Renal cortex interstitium (tissue), 15 donors: ENCODE measurements at places on chromosomes 4 and X. TPM values are rescaled to one million over a fixed set of nuclear protein-coding genes. Genes with fewer than 3 reads are reported as not detected.

DNA sequence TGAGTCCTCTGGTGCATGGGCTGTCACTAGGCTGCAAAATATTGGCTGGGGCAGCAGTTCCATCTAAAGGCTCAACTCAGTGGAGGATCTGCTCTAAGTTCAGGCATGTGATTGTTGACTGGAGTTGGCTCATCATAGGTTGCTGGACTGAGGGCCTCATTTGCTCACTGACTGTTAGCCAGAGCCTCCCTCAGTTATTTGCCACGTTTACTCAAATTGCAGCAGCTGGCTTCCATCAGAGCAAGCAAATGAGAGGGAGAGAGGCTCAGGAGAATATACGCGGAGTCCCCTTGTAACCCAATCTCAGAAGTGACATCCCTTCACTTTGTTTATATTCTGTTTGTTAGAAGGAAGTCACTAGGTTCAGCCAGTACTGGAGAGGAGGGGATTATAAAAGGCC is 54.1 kb downstream of the BMP3 start:
- peak; percentile 47 for DNase-seq

DNA sequence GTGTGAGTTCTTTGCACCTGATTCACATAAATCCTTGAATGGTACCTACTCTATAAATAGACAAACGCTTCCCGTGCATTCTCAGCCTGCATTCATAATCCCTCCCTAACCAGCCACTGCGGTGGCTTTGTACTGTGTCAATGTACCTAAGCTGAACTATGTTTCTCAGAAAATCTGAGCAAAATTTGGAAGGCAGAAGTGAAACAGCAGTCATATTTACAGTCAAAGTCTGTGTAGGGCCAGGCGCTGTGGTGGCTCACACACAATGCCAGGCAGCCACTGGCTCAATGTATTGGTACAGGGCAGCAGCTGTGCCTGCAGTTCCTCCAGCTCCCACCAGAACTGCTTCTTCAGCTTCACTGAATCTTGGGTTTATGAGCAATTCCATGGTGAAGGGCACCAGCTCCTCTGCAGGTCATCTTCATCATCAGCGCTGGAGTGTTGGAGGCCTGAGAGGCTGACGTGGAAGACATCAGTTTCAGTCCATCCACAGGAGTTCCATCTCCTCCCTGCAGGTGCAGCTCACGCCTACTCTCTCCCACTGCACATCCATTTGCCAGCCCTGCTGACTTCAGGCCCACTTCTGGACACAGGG is 32.3 kb upstream of the IRF2 start:
- DNase-seq: no peak

DNA sequence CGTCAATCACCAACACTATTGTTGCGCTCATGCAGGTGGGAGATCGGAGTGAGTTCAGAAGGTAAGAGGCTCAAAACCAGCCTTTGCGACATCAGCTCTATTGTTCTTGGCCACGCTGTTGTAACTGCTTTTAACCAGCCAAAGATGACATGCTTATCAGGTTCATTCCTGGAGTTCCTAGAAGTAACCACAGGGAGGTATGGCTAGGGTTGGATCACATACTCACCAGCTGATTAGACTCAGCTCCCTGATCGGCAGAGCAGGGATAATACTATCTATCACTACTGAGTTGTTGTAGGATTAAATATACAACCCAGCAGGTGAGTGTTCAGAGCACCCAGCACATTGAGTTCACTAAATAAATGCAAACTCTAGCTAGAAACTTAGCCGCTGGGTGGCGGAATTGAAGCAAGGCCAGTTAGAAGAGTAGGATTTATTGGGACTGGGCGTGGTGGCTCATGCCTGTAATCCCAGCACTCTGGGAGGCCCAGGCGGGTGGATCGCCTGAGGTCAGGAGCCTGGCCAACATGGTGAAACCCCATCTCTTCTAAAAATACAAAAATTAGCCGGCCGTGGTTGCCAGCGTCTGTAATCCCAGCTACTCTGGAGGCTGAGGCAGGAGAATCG is 12.4 kb downstream of the SLC34A2 start:
- DNase-seq: no peak

GRCh38 chr4:52172166-52172565 is 121.1 kb downstream of the SPATA18 start:
- DNase-seq: no peak

DNA sequence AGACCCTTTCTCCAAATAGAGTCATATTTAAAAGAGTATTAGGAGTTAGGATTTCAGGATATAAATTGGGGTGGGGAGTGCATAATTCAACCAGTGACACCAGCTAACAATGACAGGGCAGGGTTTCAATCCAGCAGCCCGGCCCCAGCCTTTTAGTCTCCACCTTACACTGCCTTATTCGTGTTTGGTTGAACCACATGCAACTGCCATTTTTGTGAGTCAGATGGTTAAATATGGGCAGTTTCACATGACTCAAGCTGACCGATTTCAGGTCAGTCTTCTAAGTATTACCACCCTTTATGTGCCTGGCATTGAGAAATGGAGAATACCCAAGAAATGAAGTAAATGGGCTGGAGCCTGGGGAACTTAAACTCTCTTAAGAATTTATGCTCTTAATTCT is 102.8 kb downstream of the STOX2 start:
- DNase-seq: no peak

DNA sequence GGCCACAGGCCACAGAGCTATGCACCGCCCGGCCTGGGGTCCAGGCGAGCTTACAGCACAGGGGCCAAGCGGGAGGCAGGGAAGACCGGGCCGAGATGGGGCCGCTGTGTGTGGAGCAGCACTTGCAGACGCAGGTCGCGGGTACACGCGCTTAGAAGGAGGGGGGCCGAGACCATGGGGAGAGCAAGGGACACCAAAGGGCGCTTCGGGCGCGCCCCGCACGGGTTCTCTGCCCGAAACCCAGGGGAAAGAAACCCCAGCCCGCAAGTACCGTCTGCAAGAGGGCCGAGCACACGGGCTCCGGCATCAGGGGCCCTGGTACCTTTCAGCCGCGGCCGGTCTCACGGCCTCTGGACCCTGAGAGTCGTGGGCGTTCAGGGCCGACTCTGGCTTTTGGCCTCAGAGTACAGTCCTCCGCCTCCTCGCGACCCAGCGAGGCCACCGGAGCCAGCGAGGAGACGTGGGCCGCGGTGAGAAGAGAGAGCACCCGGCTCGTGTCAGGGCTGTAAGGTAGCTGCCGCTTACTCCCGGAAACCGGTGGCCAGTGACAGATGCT is 342 bp downstream of the EOLA2 start:
- DNase-seq: no peak

DNA sequence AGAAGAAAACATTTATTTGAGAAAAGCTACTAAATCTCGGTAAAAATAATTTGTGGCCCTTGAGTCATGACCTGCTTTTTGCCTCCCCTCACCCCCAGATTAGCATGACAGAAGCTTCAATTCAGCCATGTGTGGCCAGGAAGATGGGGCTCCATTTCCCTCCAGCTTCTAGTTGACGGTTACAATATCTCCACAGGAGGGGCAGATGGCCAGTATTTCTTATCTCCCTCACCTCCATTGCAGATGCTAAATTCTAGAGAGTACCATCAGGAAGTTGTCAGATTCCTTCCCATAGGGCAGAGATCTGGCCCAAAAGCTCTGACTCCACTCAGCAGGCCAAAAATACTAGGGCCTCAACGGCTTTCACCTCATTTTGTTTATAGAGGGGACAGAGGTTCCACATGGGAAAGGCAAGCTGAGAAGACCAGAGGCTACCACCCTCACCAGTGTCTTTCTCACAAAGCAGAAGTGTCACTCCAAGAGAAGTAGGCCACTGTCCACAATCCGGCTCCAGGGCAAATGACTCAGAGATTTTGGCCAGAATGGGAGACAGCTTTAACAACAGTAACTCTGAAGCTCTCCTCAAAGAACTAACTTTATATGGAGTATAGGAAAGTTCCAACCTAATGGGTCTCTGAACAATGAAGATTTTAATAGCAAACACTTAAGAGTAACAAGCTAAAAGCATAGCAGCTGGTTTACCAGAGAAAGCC is 108.3 kb downstream of the TBC1D19 start:
- no peak for DNase-seq

GRCh38 chrX:2767631-2768455 is 16.0 kb downstream of the XG start:
- no peak for DNase-seq

GRCh38 chrX:42247241-42247640 is 323.9 kb upstream of the CASK start:
- DNase-seq: no peak

Gene SAGE1
- polyA plus RNA-seq: not detected

Gene CSAG2
- polyA plus RNA-seq: not detected

DNA sequence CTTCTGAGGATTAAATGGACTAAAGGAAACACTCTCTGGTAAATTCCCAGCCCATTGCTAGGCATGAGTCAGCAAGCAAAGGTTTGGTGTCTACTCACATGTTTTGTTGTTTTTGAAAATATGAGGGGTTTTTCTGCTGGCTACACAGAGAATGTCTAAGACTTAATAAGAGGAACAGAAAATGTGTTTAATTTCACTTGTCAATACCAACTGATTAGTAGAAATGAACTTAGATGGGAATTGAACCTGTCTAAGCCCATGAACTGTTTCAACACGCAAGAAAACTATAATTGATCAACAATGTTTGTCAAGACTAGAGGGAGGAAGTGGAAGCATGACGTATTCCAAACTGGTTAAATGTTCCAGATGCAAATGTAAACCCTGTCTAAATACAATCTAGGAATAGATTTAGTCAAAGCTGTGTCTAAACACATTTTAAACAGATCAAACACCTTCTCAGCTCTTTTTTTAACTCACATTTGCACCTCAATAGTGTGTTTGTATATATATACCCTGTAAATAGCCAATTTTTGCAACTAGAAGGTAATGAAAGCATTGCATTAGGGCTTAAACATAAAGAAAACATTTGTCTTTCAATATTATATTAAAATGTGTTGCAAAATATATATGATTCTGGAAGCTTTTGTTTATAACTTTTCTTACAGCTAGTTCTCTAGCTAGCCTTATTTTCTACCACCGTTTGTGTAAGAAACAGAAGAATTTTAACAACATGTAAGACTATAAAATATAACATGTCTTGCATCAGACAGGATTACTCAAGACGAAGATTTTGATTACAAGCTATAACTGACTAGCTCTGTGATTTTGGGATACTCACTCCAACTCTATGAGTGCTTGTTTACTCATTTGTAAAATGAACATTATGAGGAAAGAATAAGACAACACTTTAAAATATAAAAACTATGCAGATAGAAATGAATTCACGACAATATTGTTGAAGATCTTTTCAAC is 607.8 kb downstream of the FSTL5 start:
- DNase-seq: no peak

Gene MAGEA11
- not detected for polyA plus RNA-seq

DNA sequence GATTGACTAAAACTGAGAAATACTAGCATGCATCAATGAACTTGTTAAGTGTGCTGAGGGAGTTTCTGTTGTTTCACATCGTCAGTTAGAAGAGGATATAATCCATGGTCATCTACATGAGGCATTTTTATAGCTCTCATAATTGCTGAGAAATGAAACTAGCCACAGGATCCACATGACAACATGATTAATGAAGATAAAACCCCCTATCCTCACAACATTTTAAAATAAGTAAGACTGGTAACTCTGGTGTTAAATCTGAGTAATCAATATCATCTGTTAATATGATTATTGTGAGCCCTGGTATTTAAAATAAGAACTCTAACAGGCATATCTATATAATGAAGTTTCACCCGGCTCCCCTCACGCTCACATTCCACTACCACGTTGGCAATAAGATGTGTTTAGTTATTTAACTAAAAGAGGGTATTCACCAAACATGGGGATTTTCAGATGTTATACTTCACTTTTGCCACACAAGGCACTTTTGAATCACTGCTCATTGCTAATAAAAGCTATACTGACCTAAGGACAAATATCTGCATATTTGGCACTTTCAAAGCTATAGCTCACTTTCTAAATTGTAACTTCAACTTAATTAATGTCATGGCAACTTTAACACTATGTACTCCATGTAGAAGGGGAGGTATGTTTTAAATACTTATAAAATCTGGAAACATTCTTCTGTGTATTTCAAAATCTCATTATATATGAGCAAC is 6.7 kb downstream of the UNC5C start:
- DNase-seq: no peak

DNA sequence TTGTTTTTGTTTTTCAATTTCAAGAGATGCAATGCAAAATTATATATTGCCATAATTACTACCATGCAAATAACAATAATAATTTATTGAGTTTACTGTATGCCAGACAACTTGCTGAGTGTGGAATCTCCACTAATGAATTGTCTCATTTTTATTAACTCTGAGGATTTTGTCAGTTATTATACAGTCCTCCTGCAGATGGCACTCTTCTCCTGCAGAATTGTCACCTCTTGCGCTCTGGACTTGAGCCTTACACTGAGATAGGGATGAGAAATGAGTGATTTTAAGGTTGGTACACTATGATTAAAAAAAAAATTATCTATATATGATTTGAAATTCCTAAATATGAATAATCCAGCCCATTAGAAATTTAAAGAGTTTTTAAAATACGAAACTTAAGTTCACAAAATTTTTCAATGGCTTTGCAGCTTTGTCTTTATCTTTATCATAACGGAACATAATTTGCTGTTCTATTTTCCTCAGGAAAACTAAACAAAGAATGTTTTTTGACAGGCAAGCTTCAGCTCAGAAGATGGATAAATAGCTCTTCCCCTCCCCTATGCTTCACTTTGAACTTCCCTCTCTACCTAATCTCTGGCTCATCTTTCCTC is 12.7 kb upstream of the PAQR3 start:
- no peak for DNase-seq

- DNase-seq: no peak
These were observed 237.8 kb upstream of the JADE1 start for GRCh38 chr4:128571747-128572146.

Gene FAM241A
- polyA plus RNA-seq: 1.3 TPM

DNA sequence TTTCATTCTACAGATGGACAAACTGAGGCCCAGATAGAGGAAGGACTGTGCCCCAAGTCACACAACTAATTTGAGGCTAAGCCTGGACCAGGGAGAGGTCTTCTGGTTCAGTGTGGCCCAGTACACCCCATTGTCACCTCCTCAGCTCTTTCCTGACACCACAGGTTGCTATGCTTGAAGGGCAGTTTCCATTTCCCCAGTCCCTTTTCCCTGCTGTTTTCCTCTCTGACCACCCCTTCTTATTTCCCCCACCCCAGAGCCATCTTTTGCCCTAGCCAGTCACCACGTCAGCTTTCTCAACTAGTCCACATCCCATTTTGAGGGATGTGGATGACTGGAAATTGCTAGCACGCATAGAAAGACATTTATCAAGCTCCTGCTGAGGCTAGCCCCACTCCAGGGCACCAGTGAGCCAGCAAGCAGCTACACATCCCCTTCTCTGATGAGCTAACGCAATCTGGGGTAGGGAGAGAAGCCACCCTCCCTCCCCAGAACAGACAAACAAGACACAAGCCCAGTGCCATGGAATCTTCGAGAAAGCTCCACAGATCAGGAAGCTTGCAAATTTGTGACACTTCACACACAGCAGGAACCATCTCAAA is 1.3 kb downstream of the GABRE start:
- DNase-seq: no peak

- no peak for DNase-seq
These were observed 4.2 kb downstream of the SLC49A3 start for GRCh38 chr4:684623-685327.

- peak; percentile 18 for DNase-seq
These were observed 98.4 kb upstream of the GC start for GRCh38 chr4:71882113-71882841.
